Retinal pigment epithelial cell (primary cell): ENCODE measurements at places on chromosomes 1 and 21.

DNA sequence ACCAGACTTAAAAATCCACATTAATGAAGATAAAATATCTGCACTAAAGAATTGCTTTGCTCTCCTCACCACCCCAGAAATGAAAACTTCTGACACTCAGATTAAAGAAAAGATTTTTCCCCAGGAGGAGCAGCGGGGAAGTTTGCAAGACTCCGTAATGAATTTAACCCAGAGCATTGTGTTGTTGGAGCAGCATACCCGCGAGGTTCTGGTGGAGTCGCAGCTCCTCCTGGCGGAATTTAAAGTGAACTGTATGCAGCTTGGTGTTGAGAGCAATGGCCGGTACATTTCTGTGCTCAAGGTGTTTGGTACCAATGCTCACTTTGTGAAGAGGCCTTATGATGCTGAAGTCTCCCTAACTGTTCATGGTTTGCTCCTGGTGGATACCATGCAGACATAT, 46.4 kb downstream of the VPS13D start:
- no peak for DNase-seq

DNA sequence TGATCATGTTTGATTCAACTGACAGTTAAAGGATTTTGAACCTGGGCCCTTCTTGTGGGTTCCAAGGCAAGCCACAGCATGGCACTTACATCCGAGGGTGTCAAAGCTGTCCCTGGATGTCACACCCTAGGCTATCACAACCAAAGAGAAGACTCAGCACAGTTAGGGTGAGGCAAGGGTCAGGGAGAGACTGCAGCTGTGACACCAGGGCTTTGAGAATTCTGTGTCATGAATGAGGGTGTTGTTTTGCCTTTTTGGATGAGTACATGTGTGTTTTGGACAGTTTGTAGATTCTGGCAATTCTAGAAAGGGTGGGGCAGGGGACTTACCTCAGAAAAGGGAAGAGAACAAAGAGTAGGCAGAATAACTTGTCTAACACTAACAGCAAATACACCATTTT, 37.8 kb upstream of the ZNF326 start:
- DNase-seq, result no peak

- no peak for DNase-seq
These were observed 70.3 kb downstream of the URB2 start for GRCh38 chr1:229696385-229696784.

DNA sequence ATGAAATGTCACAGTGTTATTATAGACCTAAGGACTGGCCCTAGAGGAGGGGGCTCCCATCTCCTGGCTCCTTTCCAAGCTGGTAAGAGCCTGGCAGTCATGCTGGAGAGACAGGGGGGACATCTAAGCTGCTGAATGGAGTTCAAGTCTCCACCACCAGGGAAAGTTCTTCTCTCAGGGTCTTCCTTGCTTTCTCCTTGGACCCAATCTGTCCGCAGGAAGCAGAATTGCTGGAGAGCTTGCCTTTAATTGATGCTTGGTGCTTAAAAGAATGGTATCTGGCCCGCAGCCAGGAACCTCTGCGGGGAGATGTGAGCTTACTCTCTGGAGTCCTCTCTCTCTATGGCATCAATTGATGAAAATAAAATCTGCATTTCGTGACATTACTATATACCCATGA, 25.1 kb downstream of the IRF2BP2 start:
- DNase-seq, result no peak

- no peak for DNase-seq
These were observed 9.5 kb downstream of the ETNK2 start for GRCh38 chr1:204142032-204142974.

DNA sequence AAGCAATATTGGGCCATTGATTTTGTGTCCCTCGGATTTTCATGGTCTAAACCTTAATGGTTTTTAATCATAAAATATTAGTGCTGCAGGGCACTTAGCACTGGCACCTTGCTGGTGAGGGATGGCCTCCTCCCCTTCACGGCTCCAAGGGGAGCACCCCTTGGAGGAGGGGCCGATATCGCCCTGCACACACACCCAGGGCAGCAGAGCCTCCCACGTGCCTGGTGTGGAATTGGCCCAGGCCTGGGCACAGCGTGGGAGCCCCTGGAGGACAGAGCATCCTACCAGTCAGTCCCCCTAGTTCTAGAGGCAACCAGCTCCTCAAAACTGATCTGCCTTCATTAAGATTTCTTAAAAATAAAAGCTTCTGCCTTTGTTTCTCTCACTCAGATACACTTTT, 90.7 kb upstream of the CSF3R start:
- DNase-seq, result no peak

- peak; percentile 38 for DNase-seq
These were observed at the start of gene NEXN for GRCh38 chr1:77888081-77888780. NEXN (plus strand) TSS chr1:77888624; CDS start chr1:77916107, 27,483 bp downstream.

DNA sequence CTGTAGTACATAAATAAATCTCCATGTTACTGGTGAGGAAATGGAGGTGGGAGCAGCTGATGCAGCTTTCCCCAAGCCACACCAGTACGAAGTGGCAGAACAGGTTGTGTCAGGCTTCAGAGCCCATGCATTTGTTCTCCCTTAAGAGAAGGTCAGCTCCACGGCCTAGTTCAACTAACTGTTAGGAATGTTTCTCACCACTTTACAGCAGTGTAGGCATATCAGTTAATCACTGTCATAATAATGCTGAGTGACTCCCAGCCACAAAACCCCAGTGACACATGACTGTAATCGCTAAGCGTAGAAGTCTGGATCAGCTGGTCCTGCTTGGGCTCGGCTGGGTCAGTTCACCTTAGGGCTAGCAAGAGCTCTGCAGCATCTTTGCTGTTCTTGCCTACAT, 90.4 kb downstream of the VPS26C start:
- no peak for DNase-seq

GRCh38 chr1:37259019-37259418, 215.4 kb upstream of the ZC3H12A start:
- DNase-seq, result no peak

- no peak for DNase-seq
These were observed 921.0 kb downstream of the ADGRL2 start for GRCh38 chr1:82721702-82722101.

DNA sequence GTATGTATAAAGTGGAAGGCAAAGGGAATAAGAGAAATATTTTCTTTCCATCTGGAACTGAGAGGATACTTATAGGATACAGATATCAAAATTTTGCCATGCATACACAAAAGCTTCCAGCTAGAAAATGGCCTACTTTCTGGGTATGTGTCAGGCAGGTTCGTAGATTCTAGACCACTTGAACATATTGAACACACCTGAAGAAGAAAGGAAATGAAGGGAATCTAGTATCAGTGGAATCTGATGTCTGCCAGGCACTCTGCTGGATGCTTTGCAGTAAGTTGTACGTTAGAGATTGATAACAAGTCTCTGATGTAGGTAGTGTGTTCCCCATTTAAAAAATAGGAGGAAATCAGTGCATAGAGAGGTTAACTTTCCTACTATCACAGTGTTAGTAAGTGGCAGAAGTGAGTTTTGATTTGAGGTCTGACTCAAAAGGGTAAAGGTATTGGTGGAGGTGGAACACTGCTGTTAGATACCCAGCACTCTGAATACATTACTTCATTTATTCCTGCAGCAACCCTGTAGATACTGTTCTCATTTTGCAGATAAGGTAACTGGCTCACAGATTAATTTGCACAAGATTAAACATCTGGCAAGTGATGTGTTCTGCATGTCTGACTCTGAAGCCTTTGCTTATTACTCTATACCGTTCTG, 3.0 kb downstream of the CAMSAP2 start:
- no peak for DNase-seq

DNA sequence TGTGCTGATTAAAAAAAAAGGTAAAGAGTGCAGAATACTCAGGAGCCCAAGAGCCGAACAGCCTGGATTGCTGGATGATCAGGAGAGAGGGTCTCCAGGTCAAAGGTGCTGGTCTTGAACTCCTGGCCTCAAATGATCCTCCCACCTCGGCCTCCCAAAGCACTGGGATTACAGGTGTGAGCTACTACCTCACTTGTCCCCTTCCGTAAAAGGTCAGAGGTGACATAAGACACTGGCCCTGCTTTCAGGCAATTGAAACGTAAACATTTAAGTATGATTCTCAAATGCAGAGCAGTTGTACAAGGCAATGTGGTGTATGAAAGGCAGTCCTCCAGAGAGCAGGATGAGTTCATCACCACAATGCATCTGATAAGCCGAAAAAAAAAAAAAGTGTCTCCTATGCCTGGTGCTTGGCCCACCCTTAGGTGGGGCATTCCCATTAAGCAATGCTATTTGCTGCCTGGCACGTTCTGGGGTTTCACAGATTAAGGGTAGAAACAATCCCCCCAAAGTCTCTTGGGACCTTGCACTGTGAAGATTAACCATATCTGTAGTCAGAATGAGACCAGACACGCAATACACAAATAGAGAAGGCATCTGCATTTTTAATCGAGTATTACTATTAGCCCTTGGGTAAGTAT, 47.7 kb downstream of the PARP1 start:
- no peak for DNase-seq

DNA sequence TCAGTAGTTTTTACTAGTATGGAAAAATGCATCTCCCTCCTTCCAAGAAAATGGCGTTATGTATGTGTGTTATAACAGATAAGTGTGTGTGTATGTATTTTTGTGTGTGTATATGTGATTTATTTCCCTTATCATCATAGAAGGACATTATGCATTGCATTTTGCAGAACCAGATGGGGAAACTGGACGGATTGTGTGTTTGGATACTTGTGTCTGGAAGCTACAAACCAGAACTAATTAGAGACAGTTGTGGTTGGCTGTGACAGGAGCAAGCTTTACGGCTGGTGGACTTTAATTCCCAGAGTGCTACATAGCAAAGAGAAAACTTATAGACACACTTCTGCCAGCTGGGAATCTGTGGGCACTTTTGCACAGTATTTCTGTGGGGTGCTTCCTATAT, 162.5 kb downstream of the RWDD3 start:
- DNase-seq, result no peak

GRCh38 chr1:228462560-228462959, 24.6 kb upstream of the RNF187 start:
- no peak for DNase-seq

DNA sequence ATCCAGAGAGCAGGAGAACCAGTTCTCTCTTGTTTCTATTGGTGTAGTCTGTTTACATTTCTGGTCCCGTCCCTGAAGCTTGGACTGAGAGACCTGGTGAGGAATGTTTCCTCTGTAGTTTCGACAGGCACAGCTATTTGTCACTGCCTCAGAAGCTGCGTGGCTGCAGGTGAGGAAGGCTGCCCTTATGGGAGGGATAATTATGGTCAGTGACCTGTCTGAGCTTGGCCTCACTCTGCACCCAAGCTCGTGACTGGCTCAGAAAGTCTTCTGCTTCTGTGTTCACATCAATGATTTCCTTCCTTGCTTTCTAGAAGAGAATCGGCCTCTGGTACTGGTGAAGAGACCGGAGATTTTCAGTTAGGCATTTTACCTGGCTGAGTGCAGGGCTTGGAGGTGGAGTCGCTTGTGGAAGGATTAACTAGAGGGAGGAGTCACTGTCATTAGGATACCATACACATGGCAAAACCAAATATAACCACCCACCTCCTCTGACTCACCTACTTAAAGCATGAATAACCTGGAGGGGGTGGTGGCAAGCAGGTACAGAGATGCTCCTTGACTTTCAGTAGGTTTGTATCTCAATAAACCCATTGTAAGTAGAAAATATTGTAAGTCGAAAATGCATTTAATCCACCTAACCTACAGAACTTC, 19.9 kb upstream of the WDR26 start:
- no peak for DNase-seq

DNA sequence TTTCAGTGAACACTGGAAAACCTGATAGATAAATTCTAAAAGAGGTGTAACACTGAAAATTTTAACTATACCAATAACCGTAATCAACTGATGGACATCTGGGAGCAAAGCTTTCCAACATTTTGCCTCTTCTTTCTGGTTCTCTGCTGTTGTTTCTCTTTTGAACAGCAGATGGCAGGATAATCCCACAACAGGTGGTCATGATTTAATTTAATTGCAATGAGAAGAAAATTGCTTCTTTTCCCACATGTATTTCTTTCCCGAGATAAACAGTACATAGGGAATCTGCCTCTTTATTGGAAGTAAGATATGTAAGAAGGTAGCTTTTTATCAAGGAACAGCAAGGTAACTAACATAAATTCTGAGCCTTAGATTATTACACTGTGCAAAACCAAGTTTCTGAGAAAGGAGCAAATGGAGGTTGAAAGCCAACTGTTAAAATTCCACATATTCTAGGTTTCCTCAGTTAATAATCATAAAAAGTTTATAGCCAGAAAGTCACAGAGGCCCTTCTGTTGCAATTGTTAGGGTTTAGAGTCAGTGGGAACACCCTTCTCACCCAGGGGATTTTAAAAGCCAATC, 72.9 kb downstream of the RPS6KA1 start:
- DNase-seq, result peak; percentile 15

DNA sequence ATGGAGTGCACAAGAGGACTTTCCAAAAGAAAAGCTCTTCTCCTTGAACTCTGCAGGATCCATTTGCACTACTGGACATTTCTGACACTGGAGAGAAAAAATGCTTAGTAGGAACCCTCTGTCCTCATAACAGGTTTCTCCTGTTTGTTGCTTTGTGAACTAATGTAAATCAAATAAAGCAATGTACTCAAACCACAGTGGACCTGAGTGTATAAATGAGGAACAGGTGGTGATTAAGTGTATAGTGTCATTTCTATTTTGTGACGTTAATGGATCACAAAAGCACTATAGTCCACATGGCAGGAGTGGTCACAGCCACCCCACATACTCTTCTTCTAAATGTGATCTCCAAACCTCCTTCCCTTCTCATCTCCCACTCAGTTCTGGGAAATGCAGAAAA, 268.4 kb upstream of the DUSP10 start:
- no peak for DNase-seq

GRCh38 chr1:205396967-205397616, 24.8 kb downstream of the LEMD1 start:
- no peak for DNase-seq
